ENCODE measurements at places on chromosomes 2 and 18.

DNA sequence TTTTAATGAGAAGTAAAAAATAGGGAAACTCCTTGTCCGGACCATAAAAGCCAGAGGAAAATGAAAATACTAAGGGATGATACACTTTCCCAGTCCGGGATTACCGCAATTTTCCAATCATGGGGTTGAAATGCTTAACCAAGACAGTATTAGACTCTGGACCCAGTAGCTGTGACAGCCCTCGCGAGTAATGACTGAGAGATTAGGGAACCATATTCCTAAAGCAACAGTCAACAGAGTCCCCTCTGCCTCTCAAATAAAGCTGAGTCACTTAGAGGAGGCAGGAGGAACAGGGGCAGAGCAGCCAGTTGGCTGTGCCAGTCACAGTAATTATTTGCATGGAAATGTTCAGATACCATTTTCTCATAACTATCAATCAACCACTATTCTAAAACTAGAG is 34.8 kb downstream of the GPATCH11 start:
- no peak for DNase-seq

DNA sequence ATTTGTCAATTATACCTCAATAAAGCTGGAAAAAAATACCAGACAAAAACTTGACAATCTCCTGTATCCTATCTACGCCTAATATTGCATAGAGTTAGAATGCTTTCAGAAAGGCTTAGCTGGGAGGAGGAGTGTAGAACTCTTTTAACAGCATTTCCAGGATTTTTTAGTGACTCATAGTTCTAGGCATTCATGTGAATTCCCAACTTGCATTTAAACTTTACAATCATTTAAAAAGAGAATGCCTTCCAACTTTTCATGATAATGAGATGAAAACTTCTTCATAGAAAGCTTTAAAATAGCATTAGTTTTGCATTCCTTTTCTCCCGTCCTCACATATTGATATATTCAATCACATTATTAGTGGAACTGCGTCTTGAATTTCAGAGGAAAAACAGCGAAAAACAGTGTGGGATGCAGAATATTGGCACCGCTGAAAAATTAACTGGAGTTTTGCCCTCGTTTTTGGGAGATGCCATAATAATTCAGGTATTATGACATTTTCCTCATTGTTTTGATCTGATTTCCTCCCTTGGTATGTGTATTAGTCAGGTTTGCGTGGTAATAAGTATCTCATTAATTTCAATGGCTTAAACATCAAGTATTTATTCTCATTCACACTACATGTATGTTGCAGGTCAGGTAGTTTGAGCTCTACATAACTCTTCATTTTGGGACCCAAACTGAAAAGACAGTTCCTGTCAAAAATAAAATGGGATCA is 293.2 kb upstream of the FIGN start:
- no peak for DNase-seq

DNA sequence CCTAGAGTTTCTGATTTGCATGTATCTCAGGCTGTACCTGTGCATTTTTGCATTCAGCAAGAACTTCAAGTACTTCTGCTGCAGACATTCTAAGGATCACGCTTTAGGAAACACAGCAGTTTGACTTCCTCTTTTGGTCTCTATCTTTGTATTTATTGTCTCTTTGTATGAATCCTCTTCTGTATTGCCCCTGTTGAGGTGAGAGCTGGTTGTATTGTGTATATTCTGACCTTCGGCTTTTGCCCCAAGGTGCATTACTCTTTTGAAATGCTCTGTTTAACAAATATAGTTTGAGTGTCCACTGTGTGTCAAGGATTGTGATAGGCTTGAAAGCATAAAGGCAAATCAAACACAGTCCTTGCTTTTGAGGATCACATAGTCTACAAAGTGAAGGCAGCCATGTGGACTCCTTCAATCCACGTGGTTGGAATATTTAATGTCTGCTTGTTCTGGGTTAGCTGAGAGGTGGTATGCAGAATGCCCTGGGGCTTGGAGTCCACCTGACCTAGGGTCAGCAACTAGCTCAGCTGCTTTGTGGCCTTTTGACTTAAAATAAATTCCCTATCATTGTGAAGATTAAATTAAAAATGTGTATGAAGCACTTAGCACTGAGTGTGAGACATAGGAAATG is 108.1 kb downstream of the LYPD6 start:
- no peak for DNase-seq

- no peak for DNase-seq
Observed at GRCh38 chr2:215567504-215567903, 131.6 kb upstream of the FN1 start.

DNA sequence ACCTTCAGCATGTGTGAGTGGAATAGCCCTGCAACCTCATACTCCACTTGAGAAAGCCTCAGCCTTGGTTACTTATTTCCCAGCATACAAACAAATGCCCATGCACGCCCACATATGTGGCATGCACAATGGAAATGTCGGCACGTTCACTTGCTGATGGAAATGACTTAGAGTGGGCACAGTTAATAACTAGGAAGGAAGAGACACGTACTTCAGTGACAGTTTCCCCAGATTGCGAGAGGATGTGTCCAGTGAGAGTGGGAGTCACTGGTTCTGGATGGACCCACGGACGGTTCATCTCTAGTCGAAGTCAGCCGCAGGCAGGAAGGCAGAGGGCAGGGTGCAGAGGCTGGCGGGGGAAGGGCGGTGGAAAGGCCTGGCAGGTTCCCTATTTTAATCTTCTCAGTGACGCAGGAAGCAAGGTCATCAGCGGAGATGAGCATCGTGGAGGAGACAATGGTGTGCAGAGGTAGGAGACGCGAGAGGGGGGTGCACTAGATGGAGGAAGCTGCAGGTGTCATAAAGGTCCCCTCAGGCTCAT is 350.7 kb upstream of the MYT1L start:
- DNase-seq: no peak

DNA sequence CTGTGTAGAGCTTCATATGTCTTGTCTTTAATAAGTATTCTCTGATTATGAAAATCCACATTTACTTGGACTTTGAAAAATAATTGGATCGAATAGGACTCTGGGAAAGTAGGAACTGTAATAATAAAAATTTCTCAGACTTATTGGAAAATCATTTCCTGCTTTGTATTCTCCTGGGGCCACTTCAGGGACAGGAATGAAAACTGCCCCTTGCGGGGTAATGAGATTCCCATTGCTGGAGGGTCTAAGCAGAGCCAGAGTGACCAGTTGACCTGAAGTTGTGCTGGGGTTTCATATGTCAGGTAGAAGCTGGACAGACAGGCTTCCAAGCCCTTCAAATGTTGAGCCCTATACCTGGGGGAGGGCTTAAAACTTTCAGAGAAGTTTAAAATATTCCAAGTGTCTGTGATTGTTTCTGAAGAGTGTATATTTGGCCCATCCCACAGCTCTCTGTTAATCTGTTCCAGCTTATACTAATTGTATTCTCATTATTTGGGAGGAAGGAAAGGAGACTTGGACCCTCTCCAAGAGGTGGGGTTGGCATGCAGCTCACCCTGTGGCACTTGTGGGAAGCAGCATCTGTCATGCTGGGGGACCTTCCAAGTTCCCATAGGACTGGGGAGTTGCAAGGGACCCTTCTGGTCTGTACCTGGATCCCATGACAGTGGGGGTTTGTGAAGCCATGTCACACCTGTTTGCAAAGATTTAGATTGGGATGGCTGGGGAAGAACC is 268.7 kb upstream of the ATP5MC3 start:
- no peak for DNase-seq

DNA sequence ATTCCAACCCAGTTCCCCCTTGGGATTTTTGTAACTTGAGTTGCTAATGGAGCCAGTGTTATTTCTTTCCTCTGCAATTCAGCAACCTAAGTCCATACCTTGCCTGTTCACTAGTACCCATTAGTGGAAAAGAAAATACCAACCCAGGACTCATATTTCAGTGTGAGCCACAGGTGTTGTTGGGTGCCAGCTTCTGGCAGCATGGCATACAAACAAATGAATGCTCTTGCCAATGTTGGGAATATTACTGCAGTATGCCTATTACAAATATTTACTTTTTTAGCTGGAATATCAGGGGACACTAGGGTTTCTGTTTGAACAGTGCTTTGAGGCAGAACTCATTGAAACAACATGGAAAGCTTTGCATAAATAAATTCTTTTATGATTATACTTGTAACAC is 130.2 kb downstream of the NCKAP5 start:
- DNase-seq: no peak

GRCh38 chr2:13576406-13577036 is 859.8 kb downstream of the TRIB2 start:
- DNase-seq: no peak

DNA sequence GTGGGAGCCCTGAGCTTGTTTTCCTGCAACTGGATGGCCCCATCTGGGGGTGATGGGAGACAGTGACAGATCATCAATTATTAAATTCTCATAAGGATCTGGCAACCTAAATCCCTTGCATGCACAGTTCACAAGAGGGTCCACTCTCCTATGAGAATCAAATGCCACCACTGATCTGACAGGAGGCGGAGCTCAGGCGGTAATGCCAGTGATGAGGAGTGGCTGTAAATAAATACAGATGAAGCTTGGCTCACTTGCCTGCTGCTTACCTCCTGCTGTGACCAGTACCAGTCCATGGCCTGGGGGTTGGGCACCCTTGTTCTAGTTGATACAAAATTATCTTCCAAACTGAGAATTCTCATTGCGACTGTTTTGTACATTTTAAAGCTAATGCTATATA is 258.6 kb downstream of the CTNNA2 start:
- no peak for DNase-seq

DNA sequence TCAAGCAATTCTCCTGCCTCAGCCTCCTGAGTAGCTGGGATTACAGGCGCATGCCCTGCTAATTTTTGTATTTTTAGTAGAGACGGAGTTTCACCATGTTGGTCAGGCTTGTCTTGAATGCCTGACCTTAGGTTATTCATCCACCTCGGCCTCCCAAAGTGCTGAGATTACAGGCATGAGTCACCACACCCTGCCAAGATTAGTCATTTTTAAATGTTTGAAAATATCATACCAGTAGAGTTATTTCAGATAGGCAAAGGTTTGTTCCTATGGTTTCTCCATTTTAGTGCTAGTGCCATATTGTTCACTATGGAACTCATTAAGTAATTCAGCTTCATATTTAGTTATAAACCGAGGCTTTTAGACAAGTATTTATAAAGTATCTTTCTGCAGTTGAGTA is 52.3 kb downstream of the HIBCH start:
- DNase-seq: no peak

DNA sequence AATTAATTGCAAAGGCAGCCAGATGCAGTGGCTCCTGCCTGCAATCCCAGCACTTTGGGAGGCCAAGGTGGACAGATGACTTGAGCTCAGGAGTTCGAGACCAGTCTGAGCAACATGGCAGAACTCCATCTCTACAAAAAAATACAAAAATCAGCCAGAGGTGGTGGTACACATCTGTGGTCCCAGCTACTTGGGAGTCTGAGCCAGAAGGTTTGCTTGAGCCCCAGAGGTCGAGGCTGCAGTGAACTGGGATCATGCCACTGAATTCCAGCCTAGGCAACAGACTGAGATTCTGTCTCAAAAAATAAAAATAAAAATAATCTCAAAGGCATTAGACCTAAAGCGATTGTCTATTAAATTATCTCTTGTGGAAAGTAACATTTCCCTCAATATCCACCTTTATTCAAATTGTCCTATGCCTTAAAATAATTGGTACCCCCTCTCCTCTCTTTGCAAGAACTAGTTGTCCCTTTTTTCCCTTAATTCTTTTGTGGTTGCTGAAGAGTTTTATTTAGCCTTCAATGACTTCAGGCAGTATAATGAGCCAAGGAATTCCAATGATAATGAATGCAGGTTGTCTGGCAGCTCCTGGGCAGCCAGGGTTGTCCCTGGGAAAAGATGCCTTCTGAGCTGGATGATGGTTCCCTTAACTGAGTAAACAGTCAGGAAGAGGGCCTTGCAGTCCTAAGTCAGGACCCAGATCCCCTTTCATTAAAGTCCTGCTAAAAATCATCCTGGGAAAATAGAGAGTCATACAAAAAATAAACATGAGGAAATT is 32.2 kb downstream of the GPR75 start:
- no peak for DNase-seq

- no peak for DNase-seq
Observed at GRCh38 chr2:197308996-197309690, 1.4 kb downstream of the ANKRD44 start.

GRCh38 chr2:58606799-58607198 is 365.7 kb upstream of the FANCL start:
- DNase-seq: no peak

DNA sequence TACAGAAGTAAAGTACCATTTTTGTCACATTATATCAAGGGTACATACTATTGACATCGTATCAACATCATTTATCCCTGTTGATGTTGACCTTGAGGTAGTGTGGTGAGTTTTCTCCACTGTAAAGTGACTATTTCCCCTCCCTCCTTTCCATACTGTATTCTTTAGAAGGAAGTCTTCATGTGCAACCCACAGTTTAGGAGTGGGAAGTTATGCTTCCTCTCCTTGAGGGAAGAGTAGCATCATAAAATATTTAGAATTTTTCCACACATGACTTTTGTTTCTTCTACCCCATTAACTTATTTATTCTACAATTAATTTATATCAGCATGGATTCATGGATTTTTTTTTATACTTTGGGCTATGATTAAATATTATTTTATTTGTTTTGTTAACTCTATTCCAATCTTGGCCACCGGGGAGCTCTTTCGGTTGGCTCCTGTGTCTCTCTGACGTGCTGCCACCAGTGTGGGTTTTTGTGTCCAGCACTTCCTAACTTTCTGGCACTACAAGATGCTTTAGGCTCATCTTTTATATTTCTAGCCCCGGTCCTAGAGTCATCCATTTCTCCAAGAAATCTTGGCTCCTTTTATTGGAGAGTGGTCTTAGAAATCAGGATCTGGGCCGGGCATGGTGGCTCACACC is 19.0 kb downstream of the AQP12B start:
- no peak for DNase-seq

DNA sequence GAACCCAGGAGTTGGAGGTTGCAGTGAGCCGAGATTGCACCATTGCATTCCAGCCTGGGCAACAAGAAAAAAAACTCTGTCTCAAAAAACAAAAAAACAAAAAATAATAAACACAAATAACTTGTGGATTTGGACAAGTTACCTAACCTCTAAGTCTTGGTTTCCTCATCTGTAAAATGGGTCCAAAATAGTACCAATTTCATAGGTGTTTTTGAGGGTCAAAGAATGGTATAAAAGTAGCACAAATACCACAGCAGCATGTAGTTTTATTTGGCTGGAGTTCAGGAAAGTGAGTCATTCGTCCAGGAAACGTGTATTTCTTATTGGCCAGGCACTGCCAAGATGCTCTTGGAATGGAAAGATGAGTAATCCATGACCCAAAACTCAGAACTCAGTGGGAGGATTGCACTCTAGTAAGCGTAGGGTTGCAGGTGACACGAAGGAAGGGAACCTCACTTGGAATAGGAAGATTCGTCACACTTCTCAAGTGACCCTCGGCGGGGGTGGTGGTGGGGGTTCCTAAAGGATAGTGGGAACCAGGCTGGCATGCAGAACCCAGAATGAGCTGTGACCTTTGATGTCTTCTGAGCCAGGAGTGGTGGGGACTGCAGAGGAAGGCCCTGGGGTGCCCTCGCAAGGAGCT is 24.4 kb downstream of the GRHL1 start:
- peak; percentile 2 for DNase-seq

GRCh38 chr18:6374935-6375529 is 39.7 kb downstream of the L3MBTL4 start:
- no peak for DNase-seq

GRCh38 chr2:134193006-134193405 is 60.9 kb upstream of the MGAT5 start:
- DNase-seq: no peak

GRCh38 chr18:8357320-8357719 is 251.9 kb upstream of the RAB12 start:
- DNase-seq: no peak
